BJ (cell line): ENCODE measurements at places on chromosomes 13 and 19. TPM values are rescaled to one million over a fixed set of nuclear protein-coding genes. Genes with fewer than 3 reads are reported as not detected.

Gene MBNL2
- polyA plus RNA-seq: 27.4 and 45.5 TPM in 2 replicates

Gene PTGIR
- 16.9 and 27.8 TPM in 2 replicates for polyA plus RNA-seq

Gene ZNF528
- polyA plus RNA-seq: 12.1 and 18.3 TPM in 2 replicates

Gene SKA3
- polyA plus RNA-seq: 5.9 and 9.7 TPM in 2 replicates

Gene RANBP3
- polyA plus RNA-seq: 54.2 and 68.6 TPM in 2 replicates

Gene CAMSAP3
- not detected in 2 replicates for polyA plus RNA-seq
